Activated T-helper 1 cell treated with anti-CD3 and anti-CD28 coated beads, Interleukin-12 subunit alpha, Interleukin-12 subunit beta, Interleukin-2, Interleukin-4 antibody, amounts not matched to agents 30 ng/mL and 10 ng/mL and 1 ng/mL, durations not matched to agents 14 hours and 24 hours and 36 hours (primary cell): ENCODE measurements at places on chromosomes 11 and 22. TPM values are rescaled to one million over a fixed set of nuclear protein-coding genes. Genes with fewer than 3 reads are reported as not detected.

DNA sequence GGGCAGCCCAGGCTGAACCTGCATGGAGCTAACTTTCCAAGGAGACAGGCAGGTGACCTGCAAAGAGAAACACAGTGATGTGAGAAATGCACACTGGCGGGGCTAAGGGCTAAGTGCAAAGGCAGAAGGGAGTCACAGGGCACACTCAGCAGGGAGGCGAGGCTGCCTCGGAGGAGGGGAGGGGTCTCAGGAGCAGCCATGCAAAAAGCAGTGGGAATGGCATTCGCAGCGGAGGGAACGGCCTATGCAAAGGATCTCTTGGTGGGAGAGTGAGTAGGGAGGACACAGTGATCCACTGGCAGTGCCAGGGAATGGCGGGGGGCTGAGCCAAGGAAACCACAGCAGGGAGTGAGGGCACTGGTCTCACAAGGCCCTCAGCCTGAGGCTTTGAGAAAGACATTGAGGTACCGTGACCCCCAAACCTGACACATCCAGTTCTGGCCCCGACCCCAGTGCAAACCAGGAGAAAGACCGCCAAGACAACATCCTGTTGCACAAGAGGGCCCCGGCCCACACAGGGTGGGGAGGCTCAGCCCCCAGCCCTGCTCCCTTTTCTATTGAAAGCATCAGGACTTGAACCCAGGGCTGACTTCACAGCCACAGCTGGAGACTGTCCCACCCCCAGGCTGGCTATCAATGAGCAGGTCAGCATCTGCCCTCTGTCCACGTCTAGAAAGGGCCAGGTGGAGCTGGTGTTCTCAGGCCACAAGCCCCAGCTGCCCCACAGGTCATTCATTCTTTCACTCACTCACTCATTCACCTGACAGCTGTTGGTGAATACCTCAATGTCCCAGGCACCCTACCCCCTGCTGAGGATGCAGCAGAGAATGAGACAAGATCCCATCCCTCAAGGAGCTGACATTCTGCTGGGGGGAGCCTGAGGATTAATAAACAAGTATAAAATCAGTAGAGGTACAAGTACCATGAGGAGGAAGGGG, 50.7 kb downstream of the IGLL1 start:
- no peaks in the 10 kb centered on the region for H3K36me3 ChIP-seq
- no peak overlapping the region for H3K4me3 ChIP-seq
- H3K27me3 ChIP-seq = peaks cover 18% of the 10 kb centered on the region
- no peak for DNase-seq

PUS3 gene
- 16.5 and 23.6 TPM in 2 replicates for total RNA-seq

DNA sequence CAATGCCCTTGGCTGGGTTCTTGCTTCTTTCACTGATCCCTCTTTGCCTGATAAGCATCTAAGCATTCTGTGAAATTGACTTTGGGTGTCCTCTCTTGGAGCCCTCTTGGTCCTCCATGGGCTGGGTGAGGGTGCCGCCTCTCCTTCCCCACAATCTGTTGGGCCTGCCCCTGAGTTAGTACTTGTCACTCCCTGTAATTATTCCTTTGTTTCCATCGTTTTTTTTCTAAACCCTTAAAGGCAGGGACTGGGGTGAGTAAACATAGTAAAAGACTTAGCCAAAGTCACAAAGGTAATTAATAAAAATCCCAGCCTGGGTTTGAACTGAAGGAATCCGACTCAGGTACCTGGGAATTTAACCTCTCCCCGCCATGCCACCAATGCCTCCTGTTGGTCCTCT, 188.1 kb downstream of the MYO18B start:
- no peaks in the 10 kb centered on the region for H3K36me3 ChIP-seq
- H3K27ac ChIP-seq = no peak overlapping the region
- no peaks in the 10 kb centered on the region for H3K4me1 ChIP-seq
- H3K27me3 ChIP-seq = peaks cover 4% of the 10 kb centered on the region
- no peak overlapping the region for H3K4me3 ChIP-seq

DNA sequence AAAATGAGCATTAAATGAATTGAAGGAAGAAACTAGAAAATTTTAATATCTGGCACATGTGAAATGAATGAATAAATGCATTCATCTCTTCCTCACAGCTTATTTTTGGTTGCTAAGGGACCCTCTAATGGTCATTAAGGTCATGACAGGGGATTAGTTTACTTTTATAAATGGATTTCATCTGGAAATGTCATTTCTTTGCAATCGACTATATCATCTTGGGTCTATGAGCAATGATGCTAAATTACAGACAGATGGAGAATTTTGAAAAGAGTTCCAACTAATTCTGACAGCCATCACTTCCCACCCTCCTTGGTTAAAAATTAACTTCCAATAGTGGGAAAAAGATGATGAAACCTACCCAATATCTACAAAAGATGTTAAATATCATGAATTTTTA, 98.0 kb downstream of the KIF18A start:
- H3K4me1 ChIP-seq = no peaks in the 10 kb centered on the region
- no peak for DNase-seq
- no peak overlapping the region for H3K27ac ChIP-seq
- H3K27me3 ChIP-seq = no peaks in the 10 kb centered on the region
- H3K36me3 ChIP-seq = peaks cover 6% of the 10 kb centered on the region
